ENCODE measurements at places on chromosomes 3 and 15.
A peak's percentile ranks its signal among the peaks of the same experiment; 100 is the strongest.

DNA sequence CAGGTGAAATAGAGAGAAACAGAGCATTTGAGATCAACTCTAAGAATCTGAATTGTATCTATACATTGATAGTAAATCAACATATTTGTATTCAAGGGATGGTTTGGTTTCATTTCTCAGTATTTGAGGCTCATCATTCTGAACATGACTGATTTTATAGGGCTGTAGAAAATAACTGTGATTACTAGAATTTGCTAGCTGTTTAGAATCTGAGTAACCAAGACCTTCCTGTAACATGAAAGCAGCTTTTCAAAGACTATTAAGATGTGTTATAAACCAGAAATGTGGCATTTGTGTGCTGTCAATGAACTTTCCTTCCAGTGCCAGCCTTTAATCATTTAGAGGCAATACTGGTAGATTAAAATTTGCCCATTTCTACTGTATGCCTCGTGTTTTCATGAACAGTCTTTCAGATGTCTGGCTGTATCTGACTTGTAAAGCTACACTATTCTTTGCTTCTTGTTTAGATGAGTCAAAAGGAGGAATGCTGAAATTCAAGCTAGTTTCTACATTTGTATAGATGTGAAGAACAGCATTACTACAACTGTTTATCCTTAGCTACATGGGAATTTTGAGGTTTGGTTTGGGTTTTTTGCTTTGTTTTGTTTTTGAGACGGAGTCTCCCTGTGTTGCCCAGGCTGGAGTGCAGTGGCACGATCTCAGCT lies 137.3 kb upstream of the BHLHE40 start:
- DNase-seq: no peak

GRCh38 chr15:100835636-100836035 lies 44.0 kb upstream of the ALDH1A3 start:
- no peak for DNase-seq

- no peak for DNase-seq
These were observed 1.8 kb downstream of the ARRDC4 start for GRCh38 chr15:97962263-97962662.

DNA sequence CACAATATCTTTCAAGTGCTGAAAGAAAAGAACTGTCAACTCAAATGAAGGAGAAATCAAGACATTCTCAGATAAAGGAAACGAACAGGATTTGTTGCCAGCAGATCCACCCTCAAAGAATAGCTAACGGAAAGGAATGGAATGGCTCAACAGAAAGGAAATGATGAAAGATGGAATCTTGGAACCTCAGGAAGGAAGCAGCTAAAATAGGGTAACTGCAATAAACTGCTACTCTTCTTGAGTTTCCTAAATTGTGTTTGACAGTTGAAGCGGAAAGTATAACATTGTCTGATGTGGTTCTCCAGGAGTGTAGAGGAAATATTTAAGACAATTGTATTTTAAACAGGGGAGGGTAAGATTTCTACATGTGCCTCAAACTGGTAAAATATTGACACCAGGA lies 22.0 kb downstream of the PRR23E start:
- peak; percentile 43 for DNase-seq

GRCh38 chr3:181637456-181637855 lies 74.3 kb upstream of the SOX2 start:
- DNase-seq: no peak

DNA sequence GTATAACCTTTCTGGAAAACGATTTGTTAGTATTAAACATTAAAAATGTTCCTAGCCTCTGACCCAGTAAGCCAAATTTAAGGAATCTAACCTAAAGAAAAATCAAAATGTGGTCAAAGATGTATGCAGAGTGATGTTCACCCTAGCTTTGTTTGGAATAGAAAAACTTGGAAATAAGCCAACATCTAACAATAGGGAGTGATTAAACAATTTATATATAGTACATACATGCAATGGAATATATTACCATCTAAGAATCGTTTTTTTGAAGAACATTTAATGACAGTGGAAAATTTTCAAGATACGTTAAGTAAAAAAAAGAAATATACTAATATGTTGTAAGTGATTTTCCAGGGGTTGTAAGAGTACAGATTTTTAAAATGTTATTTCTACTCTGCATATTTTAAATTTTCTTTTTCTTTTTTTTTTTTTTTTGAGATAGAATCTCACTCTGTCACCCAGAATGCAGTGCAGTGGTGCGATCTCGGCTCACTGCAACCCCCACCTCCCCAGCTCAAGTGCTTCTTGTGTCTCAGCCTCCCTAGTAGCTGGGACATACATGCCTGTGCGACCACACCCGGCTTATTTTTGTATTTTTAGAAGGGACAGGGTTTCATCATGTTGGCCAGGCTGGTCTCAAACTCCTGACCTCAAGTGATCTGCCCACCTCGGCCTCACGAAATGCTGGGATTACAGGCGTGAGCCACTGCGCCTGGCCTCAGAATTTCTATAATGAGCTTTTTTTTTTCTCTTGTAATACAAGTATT lies 54.9 kb downstream of the ANP32A start:
- DNase-seq: no peak

Measured in MV-4-11 (cell line).